Fibroblast of upper back skin (primary cell): ENCODE measurements at places on chromosomes 6 and 20.
A peak's percentile ranks its signal among the peaks of the same experiment; 100 is the strongest.

- no peak for DNase-seq
These were observed 108.5 kb upstream of the PRND start for GRCh38 chr20:4613184-4613583.

DNA sequence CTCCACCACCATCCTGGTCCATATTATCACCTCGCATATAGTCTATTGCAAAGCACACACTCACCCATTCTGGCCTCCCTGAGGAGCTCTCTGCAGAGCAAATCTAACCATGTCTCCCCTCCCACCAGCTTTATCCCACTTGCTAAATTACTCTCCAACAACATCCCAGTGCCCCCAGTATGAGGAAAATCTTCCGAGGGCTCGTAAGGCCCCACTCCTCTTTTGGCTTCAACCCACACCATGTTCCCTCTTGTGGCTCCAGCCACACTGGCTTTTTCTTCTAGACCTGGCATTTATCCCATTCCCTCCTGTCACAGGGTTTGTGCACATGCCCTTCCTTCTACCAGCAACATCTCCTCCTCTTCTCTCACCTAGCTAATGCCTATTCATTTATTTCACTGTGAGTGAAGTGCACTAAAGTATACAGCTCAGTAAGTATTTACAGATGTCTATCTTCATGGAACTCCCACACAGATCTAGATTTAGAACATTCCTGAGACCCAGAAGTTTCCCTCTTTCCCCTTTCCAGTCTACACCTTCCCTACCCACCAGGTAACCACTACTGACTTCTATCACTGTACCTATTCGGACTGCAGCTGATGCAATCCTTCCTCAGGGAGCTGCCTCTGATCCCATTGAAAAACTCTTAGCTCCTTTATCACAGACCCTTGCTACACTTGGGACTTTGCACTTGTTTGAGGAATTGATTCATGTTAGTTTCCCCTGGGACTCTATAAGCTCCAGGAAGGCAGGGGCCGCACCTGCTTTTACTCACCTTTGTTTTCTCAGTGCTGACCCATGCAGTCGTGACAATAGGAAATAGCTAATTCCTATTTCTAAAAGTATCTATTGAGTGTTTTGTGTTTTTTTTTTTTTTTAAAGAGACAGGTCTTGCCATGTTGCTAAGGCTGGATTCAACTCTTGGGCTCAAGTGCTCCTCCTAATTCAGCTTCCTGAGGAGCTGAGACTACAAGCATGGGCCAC lies 15.5 kb downstream of the MRPL14 start:
- DNase-seq = no peak

GRCh38 chr20:5220321-5221060 lies 93.7 kb downstream of the CDS2 start:
- DNase-seq = no peak

- DNase-seq = no peak
These were observed 40.3 kb upstream of the CNKSR3 start for GRCh38 chr6:154550779-154551178.

- DNase-seq = no peak
These were observed 28.8 kb downstream of the METTL24 start for GRCh38 chr6:110329348-110329713.

DNA sequence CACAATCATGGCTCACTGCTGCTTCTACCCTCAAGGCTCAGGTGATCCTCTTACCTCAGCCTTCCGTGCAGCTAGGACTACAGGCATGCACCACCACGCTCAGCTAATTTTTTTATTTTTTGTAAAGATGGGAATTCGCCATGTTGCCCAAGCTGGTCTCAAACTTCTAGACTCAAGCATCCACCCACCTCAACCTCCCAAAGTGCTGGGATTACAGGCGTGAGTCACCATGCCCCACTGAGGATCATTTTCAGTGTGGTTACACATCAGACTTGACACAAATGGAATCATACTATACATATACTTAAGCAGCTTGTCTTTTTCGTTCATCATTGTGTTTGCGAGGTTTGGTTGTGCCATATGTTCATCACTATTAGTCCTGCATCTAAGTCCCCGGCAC lies 26.6 kb downstream of the ZC3H12D start:
- no peak for DNase-seq

- no peak for DNase-seq
These were observed 23.0 kb upstream of the RBPJL start for GRCh38 chr20:45283551-45284057.

- no peak for DNase-seq
These were observed 16.6 kb upstream of the PRDM13 start for GRCh38 chr6:99589907-99590493.

DNA sequence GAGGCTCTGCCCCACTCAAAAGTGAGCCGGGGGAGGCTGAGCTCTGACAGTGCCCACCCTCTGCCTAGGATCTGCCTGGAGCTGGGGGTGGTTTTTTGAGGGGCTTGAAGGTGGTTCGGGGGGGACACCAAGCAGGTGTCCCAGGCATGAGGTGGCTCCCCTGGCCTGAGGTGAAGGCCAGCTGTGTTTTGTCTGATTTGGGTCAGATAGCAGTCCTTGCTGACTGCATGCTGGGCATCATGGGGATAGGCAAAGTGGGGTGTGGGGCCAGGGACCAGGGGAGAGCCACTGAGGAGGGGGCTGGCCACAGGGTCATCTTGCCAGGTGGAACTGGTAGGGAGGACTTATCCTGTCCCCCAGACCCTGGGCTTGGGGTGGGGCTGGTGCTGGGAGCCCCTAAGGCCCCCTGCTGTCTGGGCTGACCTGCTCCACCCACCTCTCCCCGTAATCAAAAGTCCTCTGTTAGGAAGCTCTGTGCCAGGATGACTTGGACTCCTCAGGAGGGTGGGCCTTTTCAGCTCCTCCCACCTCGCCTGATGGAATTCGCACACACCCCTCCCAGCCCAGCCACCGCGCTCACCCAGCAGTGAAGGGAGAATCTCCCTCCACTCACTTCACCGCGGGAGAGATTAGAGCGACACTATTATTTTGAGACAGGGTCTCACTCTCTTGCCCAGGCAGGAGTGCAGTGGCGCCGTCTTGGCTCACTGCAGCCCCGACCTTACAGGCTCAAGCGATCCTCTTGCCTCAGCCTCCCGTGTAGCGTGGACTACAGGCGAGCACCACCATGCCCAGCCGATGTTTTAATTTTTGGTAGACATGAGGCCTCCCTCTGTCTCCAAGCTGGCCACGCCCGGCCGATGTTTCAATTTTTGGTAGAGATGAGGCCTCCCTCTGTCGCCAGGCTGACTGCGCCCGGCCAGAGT lies 1.5 kb upstream of the COL9A3 start:
- no peak for DNase-seq

GRCh38 chr6:1575210-1576041 lies 34.3 kb upstream of the FOXC1 start:
- peak; percentile 35 for DNase-seq

DNA sequence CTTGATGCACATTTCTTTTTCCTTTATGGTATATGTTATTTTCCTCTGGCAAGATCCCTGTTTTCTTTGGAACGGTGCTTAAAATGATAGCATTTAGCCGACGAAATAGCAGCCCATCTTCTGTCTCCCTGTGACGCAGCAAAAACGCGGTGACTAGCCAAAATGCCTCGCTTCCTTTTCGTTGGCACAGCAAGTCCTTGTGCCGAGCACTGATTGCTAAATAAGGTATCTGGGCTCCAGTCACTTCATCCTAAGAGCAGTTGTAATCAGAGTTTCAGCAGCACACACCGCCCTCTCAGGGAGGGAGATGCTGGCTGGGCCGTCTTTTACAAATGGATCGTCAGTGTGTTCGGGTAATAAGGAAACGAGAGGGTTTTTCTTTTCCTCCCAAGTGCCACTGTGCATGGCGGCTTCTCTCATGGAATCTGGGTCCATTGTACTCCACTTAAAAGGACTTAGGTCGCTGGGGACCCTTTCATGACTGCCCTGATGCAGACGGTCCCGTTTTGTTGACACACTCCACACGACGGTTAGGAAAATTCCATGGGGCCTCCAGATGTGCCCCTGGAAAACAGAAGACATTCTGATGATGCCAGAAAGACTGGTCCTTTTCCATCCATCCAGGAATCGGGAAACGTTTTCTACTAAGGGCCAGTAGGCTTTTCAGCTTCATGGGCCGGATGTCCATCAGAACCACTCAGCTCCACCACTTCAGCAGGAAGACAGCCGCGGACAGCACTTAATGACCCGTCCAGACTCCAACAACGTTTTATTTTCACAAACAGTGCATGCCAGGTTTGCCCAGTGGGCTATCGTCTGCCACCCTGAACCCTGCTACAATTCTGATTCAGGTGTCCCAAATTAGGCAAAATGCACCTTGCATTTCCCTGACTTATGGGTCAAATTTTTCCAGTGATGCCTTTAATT lies 185.5 kb downstream of the CDH4 start:
- DNase-seq = peak; percentile 88

GRCh38 chr20:46621492-46621891 lies 29.8 kb downstream of the SLC13A3 start:
- peak; percentile 61 for DNase-seq

GRCh38 chr6:119590066-119590465 lies 240.5 kb upstream of the MAN1A1 start:
- no peak for DNase-seq
